NCI-H187 (cell line): ENCODE measurements at places on chromosomes 11 and 22.

GRCh38 chr11:94825481-94825880 lies 57.3 kb downstream of the AMOTL1 start:
- no peak for DNase-seq

DNA sequence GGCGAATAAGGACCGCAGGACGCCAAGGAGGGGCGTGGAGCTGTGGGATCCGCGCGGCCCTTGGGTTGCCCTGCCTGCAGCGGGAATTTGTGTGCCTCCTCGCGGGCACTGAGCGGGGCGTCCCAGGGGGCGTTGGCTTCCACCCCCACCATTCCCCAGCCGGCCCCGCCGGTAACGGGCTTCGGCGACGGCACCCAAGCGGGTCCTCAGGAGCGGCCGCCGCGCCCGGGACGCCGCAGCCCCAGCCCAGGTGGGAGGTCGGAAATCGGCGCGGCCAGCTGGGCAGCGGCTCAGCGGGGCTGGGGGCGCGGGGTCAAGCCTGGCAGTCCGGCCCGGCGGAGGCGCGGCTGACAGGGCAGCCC lies 320 bp downstream of the CLTCL1 start:
- DNase-seq: no peak

GRCh38 chr22:45341498-45341897 lies 31.8 kb downstream of the FAM118A start:
- no peak for DNase-seq

DNA sequence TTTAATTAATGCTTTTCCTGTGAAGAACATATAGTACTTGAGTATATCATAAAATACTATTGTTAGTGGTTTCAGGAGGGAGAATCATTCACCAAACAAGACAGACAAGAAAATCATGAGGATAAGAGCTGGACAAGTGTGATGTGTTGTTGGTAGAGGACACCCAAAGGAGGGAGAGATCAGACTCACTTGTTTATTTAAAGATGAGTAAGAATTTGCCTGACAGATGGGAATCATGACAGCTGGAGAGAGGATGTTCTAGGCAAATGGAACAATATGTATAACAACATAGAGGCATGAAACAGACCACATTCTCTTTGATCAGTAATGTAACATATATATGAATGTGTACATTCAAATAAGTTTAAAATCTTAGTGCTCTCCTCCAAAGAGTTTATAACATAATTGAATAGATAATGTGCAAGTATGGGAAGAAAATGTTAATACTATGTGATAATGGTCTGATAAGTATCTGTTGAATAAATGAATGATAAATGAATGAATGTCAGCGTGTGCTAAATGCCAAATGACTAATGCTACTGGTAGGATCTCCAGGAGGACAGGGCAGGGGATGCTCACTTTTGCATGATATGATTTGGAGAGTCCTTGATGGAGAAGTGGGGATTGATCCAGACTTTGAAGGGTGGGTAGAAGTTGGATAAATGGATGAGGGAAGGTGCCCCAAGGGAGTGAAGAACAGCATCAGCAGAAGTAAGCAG lies 228.9 kb upstream of the SORL1-AS1 start:
- DNase-seq: no peak

DNA sequence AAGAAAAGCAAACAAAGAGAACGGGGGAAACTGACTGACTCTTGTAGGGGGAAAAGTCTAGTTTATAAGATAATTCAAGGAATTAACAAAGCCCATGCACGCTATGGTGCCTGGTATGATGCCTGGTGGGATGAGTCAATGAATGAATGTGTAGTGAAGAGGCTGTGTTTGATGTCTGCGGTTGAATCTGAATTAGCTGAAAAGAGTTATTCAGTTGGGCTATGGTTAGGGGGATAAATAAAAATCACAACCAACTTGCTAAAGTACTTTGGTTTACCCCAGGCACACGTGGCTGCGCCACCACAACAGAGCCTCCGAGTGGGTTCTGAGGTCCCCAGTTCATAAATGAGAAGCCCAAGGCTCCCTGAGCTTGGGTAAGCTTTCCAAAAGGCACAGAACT lies 369.3 kb upstream of the SYN3 start:
- no peak for DNase-seq

DNA sequence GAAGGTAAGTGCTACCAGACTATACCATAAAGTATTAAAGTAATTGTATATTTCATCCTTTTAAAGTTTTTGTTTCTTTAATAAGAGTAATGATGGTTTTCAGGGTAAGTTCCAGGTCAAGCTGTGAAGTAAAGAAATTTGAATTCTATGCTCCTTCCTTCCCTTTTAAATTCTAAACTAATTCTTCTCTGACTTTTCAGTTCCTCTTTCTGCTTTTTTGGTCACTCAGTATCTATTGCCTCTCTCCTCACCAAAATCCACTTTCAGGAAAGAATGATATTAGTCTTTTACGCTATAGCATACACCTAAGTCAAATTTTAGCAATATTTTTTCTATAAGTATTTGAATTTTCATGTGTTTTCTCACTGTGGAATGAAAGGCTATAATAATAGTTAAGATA lies 8.2 kb downstream of the MMP8 start:
- no peak for DNase-seq

- no peak for DNase-seq
These were observed 100.0 kb upstream of the GRAMD1B start for GRCh38 chr11:123330071-123330470.

DNA sequence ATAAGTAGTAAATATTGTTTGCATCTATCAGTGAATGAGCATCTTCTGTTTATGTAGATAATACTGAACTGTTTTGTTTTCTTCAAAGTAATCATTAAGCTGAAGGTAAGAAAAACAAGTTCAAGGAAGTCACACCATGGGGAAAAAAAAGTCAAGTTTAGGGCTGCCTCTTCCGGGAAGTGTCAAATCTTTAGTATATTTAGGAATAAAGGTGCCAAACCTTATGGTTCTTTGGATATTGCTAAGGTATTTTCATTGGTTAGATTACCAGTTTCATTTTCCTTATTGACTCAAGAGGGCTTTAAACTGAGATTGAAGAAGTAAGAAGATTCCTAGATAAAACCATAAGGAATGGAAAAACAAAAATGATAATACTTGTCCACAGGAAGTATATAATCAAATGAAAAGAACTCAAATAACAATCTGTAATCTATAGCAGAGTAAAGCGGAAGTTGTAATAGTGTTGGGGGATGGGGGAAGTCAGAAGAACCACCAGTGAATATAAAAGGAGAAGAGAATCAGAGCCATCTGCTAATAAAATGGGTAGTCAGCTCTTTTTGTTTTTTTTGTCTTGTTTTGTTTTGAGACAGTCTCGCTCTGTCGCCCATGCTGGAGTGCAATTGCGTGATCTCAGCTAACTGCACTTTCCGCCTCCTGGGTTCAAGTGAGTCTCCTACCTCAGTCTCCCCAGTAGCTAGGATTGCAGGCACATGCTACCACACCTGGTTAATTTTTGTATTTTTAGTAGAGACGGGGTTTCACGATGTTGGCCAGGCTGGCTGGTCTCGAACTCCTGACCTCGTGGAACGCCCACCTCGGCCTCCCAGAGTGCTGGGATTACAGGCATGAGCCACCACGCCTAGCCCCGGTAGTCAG lies 2.3 kb downstream of the ATM start:
- no peak for DNase-seq

- DNase-seq: no peak
These were observed 15.6 kb upstream of the RTN4R start for GRCh38 chr22:20283674-20284066.

DNA sequence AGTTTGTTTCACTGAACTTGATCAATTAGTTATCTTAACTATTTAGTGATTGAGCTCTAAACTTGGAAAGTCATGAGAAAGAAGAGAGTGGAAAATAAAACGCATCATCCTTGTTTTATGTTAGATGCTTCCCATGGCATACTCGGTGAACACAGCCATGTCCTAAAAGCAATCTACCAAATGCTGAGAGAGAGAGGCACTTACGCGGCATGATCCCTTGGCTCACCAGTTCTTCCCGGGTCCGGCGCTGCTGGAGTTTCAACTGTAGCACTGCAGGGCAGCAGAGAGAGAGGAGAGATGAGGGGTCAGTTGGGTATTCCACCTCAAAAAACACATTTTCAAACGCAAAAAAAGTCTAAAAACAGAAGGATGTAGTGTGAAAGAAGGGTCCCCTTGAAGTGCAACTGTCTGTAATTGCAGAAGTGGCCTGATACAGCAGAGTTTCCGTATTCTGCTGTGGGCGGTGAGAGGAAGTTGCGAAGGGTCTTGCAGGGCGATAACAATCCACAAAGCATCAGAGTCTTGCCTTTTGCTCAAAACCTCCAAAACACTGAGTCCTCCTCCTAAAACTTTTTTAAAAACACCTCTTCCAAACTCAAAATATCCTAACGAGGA lies 92.7 kb downstream of the SGSM3 start:
- no peak for DNase-seq

DNA sequence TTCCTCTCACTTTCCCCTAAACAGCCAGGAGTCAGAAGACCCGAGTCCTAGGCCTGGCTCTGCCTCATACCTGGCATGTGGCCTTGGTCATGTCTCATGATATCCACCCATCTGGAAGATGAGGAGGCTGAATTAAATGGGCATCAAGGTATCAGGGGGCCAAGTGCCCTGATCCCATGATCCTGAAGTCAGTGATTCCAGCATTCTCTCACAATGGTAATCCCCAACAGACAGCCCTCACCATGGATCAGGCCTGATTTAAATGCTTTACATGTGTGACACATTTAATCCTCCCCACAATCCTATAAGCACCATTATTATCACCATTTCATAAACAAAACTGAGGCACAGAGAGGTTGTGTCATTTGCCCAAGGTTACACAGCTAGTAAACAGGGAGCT lies 70.0 kb downstream of the PDE2A start:
- no peak for DNase-seq

GRCh38 chr11:118715245-118715831 lies 35.9 kb upstream of the TREH start:
- DNase-seq: no peak

DNA sequence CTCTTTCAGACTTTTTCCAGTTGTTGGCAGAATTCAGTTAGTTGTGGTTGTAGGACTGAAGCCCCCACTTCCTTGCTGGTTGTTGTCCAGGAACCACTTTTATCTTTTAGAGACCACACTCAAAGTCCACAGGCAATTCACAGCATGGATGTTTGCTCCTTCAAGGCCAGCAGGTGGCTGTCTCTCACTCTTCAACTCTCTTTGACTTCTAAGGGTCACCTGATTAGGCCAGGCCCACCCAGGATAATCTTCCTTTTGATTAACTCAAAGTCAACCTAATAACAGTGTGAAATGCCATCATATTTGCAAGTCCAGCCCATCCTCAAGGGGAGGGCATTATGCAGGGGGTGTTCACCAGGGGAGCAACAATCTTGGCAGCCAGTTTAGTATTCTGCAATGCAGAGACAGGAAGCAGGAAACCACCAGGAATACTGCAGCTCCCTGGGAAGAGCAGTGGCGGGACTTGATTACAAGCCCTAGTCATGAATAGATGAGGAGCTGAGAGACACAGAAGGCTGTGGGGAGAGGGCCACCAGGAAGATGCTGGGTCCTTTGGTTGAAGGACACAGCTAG lies 52.4 kb downstream of the LRRC74B start:
- no peak for DNase-seq

- no peak for DNase-seq
These were observed 16.3 kb downstream of the NPTXR start for GRCh38 chr22:38827510-38827909.

GRCh38 chr11:15963266-15963665 lies 393.1 kb downstream of the SOX6 start:
- no peak for DNase-seq

- no peak for DNase-seq
These were observed 8.5 kb upstream of the NCF4 start for GRCh38 chr22:36852056-36852973.

- DNase-seq: no peak
These were observed 140.7 kb downstream of the LUZP2 start for GRCh38 chr11:24637520-24637919.

GRCh38 chr11:62508336-62509058 lies 38.1 kb downstream of the AHNAK start:
- peak; percentile 17 for DNase-seq

GRCh38 chr22:24542641-24543040 lies 12.3 kb downstream of the GUCD1 start:
- DNase-seq: no peak

- DNase-seq: no peak
These were observed 9.1 kb upstream of the ZNF74 start for GRCh38 chr22:20384865-20385264.
